ENCODE measurements at places on chromosomes 5 and 9.

- DNase-seq: peak; percentile 54
These were observed at the start of gene SPOCK1 for GRCh38 chr5:137498736-137499505. SPOCK1 (minus strand) TSS chr5:137499326.

DNA sequence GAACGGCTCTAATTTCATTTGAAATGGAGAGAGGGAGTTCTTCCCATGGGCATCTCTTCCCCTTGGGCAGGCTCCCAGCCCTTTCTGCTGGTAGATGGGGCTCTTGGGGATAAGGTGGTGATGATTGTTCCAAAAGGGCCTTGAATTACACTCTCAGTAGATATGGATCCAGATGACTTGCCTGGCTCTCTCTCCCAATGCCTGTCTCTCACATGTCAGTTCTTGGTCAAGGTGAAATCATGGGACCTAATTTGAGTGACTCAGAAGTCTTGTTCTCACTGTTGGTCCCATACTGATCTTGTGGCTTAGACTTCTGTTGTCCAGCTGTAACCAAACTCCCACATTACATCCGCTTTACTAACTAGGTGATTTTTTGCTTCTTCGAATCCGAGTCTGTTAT lies 317.0 kb upstream of the RFX3 start:
- no peak for DNase-seq

DNA sequence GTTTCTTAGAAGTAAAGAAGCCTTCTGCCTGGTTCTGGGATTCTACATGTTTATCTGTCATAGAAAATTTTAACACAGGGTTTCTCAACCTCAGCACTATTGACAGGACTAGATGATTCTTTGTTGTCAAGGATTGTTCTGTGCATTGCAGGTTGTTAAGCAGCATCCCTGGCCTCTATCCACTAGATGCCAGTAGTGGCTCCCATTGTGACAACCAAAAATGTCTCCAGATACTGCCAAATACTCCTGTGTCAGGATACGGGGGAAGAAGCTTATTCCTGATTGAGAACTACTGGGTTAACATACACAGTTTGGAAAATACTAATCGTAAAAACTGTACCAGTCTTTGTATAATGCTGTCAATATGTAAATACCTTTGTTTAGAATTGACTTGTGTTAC lies 167.1 kb downstream of the NIPBL start:
- DNase-seq: no peak

DNA sequence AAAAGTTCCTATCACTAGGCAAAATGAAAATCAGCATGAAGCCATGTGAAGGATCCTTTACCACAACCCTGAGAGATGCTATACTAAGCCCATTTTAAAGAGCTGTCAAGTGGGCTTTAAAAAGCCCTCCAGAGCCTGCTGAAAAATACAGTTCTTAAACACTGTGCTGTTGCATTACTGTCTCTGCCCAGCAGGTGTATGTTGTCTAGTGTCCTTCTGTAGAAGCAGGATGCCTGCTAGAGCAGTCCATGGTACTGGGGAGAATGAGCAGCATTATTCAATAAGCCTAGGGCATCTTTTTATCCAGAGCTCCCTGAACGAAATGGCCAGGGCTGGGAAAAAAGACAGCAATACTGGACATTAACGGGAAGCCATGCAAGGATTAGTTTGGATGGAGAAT lies 126.2 kb upstream of the PLCXD3 start:
- DNase-seq: no peak

DNA sequence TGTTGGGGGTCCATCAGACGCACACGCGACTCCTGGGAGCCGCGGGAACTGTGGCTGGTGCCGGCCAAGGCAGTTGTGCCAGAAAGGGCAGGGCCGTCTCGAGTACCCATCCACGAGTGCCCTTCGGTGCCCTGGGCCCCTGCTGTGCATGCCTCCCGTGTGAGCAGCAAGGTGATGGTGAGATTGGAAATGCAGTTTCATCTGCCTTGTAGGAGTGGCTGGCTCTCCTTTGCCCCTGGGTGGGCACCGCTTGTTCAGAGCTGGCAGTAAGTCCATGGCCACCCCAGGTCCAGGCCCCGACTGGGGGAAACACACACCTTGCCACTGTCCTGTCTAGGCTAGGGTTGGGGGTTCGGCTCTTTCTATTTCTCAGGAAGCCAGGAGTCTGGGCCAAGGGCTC lies 5.7 kb downstream of the NKD2 start:
- no peak for DNase-seq

DNA sequence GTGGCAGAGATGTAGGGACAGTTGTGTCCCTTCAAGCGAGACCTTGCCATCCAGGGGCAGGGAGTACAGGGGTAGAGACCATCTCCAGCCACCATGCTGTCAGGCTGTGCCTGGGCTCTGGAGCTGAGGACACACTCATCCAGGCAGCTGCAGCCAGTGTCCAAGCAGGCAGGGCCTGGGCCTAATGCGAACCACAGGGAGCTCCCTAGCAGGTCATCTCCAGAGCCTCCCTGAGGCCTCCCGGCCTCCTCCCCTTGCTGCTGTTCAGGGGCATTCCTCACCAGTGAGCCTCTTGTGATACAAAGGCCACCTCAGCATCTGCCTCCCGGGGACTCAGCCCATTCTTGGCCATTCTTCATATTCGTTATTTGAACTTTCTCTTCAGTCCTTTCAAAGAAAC lies 35.0 kb downstream of the TPPP start:
- DNase-seq: no peak

DNA sequence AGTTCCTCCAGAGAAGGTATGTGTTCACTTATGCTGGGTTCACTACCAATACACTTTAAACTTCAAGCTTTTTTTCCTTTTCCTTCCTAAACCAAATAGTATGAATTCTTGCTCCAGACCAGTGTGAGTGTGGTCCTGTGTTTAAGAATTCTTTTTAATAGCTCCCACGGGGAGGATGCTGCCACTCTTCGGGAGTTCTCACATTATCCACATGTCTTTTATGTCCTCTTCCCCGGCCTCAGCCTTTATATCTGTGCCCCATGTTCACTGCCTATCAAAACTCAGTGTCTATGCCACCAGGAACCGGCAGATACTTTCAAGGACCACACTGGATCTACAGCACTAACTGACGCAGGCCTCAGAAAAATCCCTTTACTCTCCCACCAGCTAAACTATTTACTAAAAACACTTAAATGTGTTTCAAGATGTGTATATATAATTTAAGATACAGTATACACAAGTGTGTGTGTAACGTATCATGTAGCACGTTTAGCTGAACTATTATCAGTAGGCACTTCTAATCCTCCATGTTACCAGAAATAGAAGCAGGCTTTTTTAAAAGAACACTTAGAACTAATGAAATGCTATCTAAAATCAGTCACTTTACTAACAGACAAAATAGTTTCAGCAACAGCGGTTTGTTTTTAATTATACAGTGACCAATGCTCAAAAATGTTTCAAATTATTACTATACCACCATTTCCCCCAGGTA lies 88.0 kb downstream of the PLPP1 start:
- DNase-seq: no peak

DNA sequence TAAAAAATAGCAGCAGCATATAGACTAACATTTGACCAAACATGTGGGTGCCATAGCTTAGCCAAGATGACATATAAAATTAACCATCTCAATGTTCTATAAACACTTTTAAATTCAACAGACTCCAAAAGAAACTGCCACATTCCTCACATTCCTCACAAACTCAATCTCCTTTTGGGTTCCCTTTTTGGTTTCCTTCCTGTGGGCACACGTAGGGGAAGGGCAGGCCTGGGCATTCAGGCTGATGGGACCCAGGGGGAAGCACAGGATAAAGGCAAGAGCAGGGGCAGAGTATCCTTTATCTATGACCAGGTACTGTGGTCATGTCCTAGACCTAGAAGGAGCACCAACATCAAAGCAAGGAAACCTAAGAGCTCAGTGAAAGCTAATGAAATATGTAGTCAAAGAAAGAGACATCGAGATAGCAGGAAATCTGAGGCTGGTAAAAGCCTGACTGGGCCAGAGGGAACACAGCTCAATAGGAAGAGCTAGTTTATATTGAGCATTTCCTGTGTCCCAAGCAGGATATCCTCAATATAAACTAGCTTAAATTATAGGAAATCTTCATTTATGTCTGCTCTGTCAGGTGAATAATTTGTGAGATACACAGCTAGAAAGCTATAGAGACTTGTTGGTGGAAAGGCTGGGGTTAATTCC lies 13.6 kb upstream of the ERAP1 start:
- no peak for DNase-seq

GRCh38 chr9:89372230-89372816 lies 54.0 kb downstream of the SECISBP2 start:
- DNase-seq: no peak

- DNase-seq: no peak
These were observed 42.6 kb downstream of the NACC2 start for GRCh38 chr9:136052472-136052880.

GRCh38 chr5:136000147-136000546 lies 28.6 kb upstream of the TGFBI start:
- no peak for DNase-seq
